ENCODE measurements at places on chromosomes 12 and 14.

DNA sequence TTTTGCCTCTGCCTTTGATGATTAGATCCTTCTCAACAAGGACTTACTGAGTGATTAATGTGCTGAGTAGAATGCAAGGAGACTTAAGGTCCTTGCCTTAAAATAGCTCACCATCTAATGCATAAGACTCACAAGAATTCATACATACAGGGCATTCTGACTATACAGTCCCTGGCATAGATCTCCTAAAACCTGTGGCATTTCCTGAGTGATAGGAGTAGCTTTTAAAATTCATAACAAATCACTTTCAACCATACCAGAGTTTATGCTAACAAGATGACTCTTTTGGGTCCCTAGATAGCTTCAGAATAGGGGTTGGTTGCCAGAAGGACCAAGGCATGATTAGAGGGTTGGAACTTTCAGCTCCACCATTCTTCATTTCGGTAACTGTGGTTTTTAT, 48.8 kb downstream of the STXBP6 start:
- DNase-seq, result no peak

DNA sequence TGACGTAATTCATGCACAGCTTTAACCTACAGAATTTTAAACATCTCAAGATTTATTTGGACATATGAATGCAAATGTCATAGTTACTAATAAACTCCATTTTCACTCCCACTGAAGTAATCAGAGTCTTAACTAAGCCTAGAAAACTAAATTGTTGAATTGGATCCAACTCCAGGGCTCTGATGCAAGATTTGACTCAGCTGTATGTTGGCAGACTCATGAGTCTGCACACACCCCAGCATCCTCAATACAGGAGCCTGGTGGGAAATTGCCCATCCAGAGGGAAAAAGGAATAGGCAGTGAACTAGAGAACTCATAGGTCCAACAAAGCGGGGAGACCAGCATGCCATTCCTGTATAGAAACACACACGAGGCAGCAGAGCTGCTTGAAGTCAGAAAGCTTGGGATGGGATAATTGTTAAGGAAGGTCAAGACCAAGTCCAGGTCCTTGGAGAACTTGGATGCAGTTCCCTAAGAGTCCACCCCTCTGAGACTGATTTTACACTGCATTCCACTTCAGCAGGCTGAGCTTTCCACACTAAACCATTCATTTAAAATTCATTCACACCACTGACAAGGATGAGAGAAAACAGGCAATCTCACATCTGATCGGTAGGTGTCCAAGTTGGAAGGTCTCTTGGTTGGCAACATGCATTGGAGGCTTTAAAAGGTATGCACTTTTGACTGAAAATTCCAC, 14.4 kb downstream of the TMTC1 start:
- no peak for DNase-seq

- DNase-seq, result no peak
These were observed 36.8 kb downstream of the VDR start for GRCh38 chr12:47868041-47868440.

DNA sequence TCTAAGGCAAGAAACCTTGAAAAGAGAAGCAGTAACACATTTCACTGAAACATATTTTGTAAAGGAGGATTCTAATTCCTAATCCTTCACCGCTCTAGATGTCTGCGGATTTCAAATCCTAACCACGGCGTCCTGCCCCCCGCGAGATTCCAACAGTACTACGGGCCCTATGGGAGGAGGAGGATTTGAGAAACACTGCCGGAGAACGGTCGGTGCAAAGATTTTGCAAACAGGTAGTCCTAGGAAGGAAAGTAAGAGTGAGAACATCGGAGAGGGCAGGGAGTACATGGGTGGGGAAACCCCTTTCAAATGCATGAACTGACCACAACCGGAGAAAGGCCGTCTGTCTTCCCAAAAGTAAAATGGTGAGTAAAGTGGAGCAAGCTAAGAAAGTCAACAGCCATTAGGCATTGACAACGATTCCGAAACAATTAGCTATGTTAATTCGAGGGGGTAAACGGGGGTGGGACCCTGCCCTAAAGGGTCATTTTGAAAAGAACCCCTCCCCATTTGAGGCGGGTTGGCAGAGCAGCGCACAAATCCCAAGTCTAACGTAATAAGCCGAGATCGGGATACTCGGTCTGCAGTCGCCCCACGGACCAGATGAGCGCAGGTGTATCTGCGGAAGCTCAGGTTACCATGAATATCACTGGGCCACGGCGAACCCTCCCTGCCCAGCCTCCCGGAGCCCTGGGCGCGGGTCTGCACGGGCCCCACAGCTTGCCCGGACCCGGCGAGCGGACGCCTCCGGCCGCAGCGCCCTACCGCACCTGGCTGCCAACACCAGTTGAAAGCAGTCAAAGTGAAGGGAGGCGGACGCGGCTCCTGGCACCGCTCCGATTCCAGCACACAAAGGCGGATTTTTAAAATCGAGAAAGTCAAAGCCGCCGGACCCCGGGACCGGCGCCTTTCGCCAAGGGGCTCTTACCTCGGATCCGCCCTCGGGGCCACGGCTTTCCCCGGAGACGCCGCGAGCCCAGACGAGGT, 662 bp downstream of the EPS8 start:
- DNase-seq, result no peak

DNA sequence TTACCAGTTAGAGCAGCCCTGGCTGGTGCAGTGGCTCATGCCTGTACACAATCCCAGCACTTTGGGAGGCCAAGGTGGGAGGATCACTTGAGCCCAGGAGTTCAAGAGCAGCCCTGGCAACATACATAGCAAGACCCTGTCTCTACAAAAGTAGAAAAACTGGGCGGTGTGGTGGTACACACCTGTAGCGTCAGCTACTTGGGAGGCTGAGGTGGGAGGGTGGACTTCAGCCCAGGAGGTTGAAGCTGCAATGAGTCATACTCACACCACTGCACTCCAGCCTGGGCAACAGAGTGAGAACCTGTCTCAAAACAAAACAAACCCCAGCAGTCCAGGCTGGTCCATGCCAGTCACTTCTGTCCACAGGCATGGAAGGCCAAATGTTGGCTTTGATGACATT, 7.4 kb downstream of the COX14 start:
- DNase-seq, result no peak

DNA sequence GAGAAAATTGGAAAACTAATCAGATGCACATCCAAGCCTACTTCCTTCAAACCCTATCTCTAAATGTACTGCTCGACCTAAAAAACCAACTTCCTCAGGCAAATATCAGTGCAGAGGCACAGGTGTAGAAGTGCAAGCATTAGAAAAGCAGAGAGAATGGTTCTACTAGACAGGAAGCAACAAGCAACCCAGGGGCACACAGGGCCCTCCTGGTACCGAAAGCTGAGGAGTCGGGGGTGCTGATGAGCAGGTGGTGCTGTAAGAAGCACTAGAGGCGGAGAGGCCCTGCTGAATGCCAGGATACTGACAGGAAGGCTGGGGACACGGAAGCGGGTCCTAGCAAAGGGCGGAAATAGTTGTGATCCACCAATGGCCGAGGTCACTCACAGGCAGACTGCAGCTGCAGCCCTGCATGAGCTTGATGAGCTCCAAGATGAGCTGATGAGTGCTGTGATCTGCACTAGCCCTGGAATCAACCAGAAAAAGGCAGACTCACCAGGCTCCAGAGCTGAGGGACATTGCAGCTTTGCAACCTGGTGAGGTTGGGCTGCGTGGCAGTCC, 85.9 kb downstream of the TTC7B start:
- no peak for DNase-seq

GRCh38 chr12:52655720-52656124, 3.7 kb upstream of the KRT2 start:
- no peak for DNase-seq

- DNase-seq, result no peak
These were observed 121.0 kb downstream of the HELB start for GRCh38 chr12:66423266-66423665.

DNA sequence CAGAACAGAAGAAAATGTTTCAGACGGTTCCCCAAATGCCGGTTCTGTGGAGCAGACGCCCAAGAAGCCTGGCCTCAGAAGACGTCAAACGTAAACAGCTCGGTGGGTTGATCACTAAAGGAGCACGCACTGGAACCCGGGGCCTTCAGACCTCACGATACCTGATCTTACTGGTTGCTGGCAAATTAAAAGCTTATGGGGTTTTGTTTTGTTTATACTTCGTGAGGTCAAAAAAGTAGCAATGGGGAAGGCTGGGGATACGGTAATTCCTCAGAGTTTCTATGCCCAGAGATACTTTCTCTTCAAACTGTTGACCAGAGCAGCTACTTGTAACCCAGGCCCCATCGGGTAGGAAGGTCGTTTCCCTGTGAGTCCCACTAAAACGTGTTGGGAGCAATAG, 1.7 kb downstream of the CDKN1B start:
- no peak for DNase-seq

- DNase-seq, result no peak
These were observed 590.2 kb downstream of the TMTC2 start for GRCh38 chr12:83276904-83277303.

- no peak for DNase-seq
These were observed 8.2 kb downstream of the ENDOU start for GRCh38 chr12:47717046-47717442.

DNA sequence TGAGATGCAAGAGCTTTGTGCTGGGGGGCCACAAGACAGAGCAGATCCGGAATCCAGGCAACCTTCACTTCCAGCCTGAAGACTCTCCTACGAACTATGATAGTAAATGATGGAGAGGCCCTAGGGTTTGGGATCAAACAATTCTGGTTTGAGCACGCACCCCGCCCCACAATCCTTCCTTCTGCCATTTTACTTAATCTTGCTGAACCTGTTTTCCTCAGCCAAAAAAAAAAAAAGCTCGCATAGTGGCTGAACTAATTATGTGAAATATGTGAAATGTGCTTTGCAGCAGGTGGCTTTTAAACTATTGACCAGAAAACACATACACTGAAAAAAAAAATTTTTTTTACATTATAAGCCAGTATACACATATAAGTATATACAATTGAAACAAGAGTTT, 667 bp upstream of the ITFG2 start:
- DNase-seq, result no peak

GRCh38 chr12:105321125-105321524, 9.4 kb upstream of the C12orf75 start:
- no peak for DNase-seq

DNA sequence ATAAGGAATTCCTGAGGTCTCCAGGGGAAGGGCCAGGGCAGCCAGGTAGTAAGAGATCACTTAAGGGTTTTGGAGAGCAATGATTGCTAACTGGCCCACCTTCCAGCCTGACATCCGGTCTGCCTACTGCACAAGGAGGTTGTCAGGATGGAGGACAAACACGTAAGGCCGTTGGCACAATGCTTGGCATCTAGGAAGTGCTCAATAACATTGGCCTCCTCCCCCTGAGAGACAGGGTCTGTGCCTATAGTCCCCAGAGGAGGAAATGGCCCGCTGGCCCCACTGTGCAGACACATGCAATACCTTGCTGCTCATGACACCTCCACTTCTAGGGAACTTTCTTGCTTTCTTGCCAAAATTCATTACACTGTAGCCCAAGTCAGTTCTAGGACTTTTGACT, 73.2 kb downstream of the NTF3 start:
- DNase-seq, result no peak

GRCh38 chr12:91819132-91819447, 326.6 kb downstream of the BTG1 start:
- no peak for DNase-seq

DNA sequence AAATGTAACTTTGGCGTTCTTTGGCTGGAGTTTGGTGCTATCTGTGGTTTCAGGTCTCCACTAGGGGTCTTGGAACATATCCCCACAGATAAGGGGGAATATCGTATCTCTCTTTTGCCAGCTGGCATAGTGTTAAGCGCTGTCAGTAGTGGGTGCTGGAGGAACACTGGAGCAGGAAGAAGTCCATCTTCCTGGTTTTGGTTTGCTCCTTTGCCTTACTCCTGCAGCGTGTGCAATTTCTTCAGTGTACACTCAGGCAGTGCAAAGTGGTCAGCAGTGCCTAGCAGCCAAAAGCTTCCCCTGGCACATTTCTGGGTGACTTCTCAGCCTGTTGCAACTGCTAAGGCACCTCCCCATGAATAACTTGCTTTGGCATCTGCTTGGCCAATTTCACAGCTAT, 11.7 kb upstream of the RIPK3 start:
- DNase-seq, result no peak

GRCh38 chr12:122185079-122185478, 2.2 kb downstream of the LRRC43 start:
- DNase-seq, result no peak

- DNase-seq, result no peak
These were observed 32.6 kb downstream of the ETNK1 start for GRCh38 chr12:22657538-22657937.

- DNase-seq, result no peak
These were observed 1028.7 kb downstream of the AACS start for GRCh38 chr12:126093908-126094307.

GRCh38 chr12:18895946-18896345, 158.0 kb downstream of the CAPZA3 start:
- no peak for DNase-seq

GRCh38 chr12:80849337-80849736, 88.4 kb downstream of the LIN7A start:
- DNase-seq, result no peak

- DNase-seq, result no peak
These were observed 460.0 kb downstream of the FUT8 start for GRCh38 chr14:65872536-65872935.

DNA sequence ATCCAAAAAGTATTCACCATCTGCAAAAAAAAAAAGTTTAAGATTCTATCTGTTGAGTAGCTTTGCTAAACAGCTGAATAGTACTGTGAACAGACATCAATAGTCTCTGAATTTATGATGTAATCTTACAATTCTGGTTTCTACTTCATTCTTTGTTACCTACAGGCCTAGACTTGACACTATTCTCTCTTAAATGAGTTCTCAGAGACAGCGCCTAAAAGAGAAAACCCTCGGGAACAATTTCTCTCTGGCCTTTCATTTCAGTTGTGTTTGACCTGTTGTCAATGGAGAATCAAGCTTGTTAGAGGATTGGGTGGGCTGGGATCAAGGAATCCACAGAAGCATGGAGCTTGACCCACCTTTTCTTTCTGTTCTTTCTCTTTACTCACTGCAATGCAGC, 5.9 kb upstream of the TWF1 start:
- no peak for DNase-seq

DNA sequence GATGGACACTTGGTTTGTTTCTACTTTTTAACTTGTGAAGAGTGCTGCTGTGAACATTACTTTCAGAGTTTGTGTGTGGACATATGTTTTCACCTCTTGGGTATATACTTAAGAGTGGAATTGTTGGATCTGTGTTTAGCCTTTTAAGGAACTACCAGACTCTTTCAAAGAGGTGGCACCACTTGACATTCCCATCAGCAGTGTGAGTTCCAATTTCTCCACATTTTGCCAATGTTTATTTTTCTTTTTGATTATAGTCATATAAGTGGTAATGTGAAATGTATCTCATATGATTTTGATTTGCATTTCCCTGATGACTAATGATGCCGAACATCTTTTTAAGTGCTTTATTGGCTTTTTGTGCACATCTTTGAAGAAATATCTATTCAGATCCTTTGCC, 44.8 kb downstream of the ARHGAP5 start:
- no peak for DNase-seq

DNA sequence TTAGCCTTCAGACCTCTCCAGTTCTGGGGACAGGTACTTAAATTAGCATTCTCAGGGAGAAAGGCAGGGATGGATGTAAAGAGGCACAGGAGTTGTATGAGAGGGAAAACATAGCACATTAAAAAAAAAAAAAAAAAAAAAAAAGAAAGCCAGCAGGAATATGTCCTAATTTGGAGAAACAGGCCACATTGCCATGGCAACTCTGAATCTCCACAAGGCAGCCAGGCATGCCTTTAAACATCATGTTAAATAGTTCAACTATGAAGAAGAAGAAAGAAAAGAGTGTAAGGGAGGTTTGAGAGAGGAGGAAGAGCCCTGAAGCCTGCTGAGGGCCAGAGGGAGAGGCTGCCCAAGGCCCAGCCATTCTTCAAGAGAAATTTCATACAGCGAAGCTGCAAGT, 145.8 kb downstream of the GRIN2B start:
- no peak for DNase-seq
